ENCODE measurements at places on chromosomes 3 and 15.

GRCh38 chr3:191641789-191642188 is 180.8 kb downstream of the PYDC2 start:
- no peaks in the 10 kb centered on the region for H3K36me3 ChIP-seq
- H3K27me3 ChIP-seq, result no peaks in the 10 kb centered on the region
- no peak overlapping the region for H3K4me3 ChIP-seq
- no peaks in the 10 kb centered on the region for H3K4me1 ChIP-seq

DNA sequence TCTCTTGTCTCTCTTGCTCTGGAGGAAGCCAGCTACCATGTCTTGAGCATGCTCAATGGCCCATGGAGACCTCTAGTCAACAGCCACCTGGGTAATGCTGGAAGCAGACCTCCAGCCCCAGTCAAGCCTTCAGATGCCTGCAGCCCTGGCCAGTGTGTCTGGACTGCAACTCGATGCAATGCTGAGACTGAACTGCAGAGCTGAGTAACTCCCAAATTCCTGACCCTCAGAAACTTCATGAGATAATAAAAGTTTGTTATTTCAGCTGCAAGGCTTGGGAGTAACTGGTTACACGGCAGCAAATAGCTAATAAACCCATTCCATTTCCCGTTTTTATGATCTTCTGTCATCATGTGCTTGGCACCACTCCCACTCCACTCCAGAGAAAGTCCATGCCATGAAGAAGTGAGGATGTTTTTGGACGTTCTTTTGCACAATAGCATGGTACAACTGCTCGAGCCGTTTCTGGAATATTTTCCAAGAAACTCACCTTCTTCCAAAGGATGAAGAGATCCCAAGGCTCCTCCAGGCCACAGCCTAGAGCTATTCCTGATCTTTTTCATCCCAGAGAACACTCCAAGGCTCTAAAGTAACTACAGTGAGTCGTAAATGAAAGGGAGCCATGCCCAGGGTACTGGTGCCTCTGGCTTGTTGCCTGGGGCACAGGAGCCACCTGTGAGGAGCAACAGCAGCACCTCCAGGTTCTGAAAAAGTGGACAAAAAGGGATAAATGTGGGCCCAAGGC is 72.0 kb upstream of the KLF13 start:
- no peak overlapping the region for H3K27ac ChIP-seq
- peaks cover 6% of the 10 kb centered on the region for H3K4me1 ChIP-seq
- peak; percentile 70 for DNase-seq
- H3K36me3 ChIP-seq, result no peaks in the 10 kb centered on the region
- no peaks in the 10 kb centered on the region for H3K27me3 ChIP-seq

DNA sequence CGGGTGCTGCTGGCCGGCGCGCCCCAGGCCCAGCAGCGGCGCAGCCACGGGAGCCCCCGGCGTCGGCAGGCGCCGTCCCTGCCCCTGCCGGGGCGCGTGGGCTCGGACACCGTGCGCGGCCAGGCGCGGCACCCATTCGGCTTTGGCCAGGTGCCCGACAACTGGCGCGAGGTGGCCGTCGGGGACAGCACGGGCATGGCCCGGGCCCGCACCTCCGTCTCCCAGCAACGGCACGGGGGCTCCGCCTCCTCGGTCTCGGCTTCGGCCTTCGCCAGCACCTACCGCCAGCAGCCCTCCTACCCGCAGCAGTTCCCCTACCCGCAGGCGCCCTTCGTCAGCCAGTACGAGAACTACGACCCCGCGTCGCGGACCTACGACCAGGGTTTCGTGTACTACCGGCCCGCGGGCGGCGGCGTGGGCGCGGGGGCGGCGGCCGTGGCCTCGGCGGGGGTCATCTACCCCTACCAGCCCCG is 777 bp downstream of the LOXL1 start:
- H3K4me1 ChIP-seq, result peaks cover 4% of the 10 kb centered on the region
- H3K27ac ChIP-seq, result peak overlapping the region; percentile 97
- peak; percentile 79 for DNase-seq
- no peaks in the 10 kb centered on the region for H3K36me3 ChIP-seq

DNA sequence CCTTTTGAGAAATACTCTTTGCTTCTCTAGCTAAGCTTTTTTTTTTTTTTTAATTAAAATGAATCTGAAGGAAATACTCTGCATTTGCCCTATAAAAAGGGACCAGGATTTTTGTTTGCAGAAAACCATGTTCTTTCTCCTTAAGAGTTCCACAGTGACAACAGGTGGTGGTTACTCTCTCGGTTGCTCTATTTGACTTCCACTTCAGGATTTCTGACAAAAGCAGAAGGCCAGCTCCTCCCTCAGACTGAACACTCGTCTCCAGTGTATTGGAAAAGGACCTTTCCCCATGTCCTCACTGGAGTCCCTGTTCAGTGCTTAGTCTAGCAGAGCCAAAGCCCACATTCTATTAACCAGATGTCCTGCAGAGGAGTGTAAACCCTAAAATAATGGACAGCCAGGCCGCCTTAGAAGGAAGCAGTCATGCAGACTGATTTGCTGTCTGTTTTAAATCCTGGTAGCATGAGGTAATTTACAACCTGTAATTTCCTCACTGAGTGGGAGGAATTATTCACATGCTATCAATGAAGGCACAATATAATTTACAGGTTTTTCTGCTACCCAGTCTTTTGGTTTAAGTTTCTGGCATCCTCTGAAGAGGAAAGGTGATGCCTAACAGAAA is 599.3 kb downstream of the PYDC2 start:
- no peak overlapping the region for H3K27ac ChIP-seq
- no peaks in the 10 kb centered on the region for H3K36me3 ChIP-seq
- no peak overlapping the region for H3K4me3 ChIP-seq
- H3K27me3 ChIP-seq, result no peaks in the 10 kb centered on the region
- peaks cover 2% of the 10 kb centered on the region for H3K4me1 ChIP-seq

GRCh38 chr15:88073391-88073691 is 183.2 kb downstream of the NTRK3 start:
- no peaks in the 10 kb centered on the region for H3K27me3 ChIP-seq
- no peak for DNase-seq
- no peaks in the 10 kb centered on the region for H3K36me3 ChIP-seq
- no peak overlapping the region for H3K4me3 ChIP-seq
- no peak overlapping the region for H3K27ac ChIP-seq

DNA sequence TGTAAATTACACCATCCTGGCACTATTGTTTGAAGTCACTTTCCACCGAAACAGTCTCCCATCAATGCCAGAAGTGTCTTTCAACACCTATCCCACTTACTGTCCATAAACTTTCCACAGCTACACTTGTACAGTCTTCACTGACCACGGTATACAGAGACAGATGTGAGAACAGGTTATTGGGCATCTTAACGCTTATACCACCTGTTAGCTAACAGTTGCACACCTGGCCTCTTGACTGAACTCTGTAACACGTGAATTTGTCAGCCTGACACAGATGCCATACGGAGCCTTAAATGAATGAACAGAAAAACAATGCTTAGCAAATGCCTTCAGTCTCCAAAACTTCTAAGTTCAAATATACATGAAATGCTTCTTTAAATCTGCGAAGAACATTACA is 440.5 kb downstream of the SHQ1 start:
- DNase-seq, result no peak
- no peaks in the 10 kb centered on the region for H3K27me3 ChIP-seq
- no peak overlapping the region for H3K27ac ChIP-seq
- H3K4me1 ChIP-seq, result peaks cover 18% of the 10 kb centered on the region
- no peak overlapping the region for H3K4me3 ChIP-seq
- no peaks in the 10 kb centered on the region for H3K36me3 ChIP-seq

- no peak overlapping the region for H3K27ac ChIP-seq
- DNase-seq, result peak; percentile 52
- no peaks in the 10 kb centered on the region for H3K27me3 ChIP-seq
- H3K36me3 ChIP-seq, result no peaks in the 10 kb centered on the region
Observed at GRCh38 chr3:143529018-143529478, 319.2 kb downstream of the SLC9A9 start.

DNA sequence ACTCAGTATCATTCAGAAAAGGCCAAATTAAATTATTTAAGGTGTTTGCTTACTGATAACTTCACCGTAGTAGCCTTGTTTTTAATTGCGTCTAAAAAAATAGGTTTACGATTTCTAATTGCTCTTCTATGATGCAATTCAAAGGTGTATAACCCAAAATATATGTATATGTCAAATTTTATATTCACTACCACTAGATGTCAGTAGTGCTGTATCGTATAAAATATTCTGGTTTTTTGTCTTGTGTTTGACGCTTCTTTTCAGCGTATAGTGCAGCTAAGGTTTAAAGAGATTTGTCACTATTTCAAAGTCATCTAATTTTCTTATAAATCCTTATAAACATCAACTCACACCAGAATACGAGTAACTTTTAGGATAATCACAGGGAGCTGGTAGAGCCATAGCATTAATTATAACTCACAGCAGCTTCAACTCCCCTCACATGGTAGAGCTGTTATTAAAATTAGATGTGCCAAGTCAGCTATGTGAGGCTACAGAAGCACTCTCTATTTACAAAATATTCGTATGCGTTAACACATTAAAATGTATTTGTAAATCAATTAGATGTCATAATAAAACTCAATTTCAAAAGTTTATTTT is 3.5 kb downstream of the PFN2 start:
- peaks cover 7% of the 10 kb centered on the region for H3K4me1 ChIP-seq
- no peaks in the 10 kb centered on the region for H3K27me3 ChIP-seq
- H3K36me3 ChIP-seq, result no peaks in the 10 kb centered on the region
- H3K4me3 ChIP-seq, result no peak overlapping the region

DNA sequence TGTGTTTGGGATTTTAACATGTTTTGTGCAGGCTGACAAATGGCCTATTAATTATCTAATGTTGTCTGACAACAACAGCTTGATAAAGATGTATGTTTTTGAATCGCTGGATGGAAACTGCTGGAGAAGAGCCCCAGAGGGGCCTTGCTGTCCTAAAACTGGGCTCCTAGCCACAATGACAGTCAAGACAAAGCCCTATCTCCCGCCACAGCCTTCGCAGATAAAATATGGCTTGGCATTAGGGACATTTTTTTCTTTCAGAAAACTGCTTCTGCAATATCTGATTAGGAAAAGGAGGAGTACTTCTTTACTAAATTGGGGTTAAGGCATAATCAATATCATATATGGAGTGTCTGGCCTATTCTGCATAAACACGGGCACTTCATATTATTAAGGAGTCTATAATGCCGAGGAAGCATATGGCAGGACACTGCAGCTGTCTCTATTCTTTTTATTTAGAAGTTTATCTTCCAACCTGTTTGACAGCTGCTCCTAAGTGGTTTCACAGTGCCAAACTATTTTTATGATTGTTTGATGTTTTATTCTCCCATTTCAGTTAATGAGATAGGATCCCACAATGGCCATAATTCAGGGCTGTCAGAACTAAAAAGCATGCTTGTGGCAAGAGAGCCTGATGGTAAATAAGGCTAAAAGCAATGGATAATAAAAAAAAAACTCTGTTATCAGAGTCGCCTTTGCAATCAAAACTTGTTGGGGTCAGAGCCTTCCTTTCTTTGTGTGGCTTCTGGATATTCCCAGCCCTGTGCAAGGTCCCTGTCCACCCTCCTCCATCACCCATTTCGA is 210.1 kb downstream of the MECOM start:
- no peaks in the 10 kb centered on the region for H3K27me3 ChIP-seq
- no peak for DNase-seq
- H3K4me3 ChIP-seq, result no peak overlapping the region
- no peaks in the 10 kb centered on the region for H3K36me3 ChIP-seq
- no peak overlapping the region for H3K27ac ChIP-seq

DNA sequence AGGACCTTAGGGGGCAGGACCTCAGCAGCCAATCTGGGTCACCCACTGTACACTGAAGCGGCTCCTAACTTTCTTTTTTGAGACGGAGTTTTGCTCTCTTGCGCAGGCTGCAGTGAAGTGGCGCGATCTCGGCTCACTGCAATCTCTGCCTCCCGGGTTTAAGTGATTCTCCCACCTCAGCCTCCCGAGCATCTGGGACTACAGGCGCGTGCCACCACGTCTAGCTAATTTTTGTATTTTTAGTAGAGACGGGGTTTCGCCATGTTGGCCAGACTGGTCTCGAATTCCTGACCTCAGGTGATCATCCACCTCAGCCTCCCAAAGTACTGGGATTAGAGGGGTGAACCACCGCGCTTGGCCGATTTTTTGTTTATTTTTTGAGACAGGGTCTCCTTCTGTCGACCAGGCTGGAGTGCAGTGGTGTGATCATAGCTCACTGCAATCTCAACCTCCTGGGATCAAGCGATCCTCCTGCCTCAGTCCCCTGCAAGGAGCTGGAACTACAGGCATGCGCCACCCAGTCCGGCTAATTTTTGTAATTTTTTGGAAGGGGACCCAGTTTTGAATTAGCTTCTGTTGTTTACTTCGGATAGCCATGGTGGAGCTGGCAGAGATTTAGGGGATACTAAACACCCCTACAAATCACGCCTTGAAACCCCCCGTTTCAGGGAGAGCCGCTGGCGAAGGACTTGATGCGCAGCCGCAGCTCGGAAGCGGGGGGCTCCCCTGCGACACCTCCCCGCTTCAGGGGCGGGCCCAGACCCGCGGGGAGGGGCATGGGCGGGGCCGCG is 1.5 kb upstream of the CLK3 start:
- no peaks in the 10 kb centered on the region for H3K4me1 ChIP-seq
- H3K4me3 ChIP-seq, result peak overlapping the region; percentile 66
- peak overlapping the region; percentile 4 for H3K27ac ChIP-seq
- DNase-seq, result no peak

DNA sequence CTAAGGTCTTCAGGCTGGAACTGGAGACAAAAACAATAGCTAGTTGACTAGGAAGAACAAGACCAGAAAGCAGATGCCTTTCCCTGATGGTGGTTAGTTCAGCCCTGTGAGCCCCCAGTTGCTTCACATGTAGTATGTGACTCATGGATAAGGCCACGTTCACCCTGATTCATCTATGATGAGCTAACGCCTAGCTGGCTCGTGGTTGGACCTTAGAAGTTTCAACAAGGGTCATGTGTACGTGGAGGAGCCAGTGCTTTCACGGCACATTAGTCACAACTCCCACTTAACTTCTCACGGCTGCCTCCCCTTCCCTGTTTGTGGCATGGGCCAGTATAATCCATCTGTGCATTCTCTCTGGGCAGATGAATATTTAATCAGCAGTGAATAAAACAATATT is 20.6 kb downstream of the COL8A1 start:
- peaks cover 2% of the 10 kb centered on the region for H3K36me3 ChIP-seq
- no peaks in the 10 kb centered on the region for H3K27me3 ChIP-seq
- H3K27ac ChIP-seq, result no peak overlapping the region
- H3K4me1 ChIP-seq, result peaks cover 9% of the 10 kb centered on the region
- no peak overlapping the region for H3K4me3 ChIP-seq

GRCh38 chr3:176789281-176789705 is 408.0 kb downstream of the TBL1XR1 start:
- H3K27me3 ChIP-seq, result no peaks in the 10 kb centered on the region
- no peak overlapping the region for H3K4me3 ChIP-seq
- no peak overlapping the region for H3K27ac ChIP-seq
- H3K4me1 ChIP-seq, result peaks cover 2% of the 10 kb centered on the region

DNA sequence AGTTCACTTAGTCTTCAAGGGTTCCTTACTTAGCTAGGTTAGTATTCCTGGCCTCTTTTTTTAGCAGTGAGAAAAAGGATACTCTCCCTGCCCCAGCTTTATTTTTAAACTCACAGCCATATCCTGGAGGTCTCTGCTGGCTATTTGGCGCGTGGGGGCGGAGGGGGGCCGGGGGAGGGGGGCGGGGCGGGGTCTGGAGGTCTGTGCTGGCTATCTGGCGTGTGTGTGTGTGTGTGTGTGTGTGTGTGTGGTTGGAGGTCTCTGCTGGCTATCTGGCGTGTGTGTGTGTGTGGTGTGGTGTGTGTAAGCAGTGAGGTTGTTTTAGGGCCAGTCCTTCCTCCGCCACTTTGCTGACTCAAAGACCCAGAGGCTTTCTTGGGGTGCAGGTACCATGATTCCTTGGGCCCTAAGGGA is 579 bp upstream of the PLAAT1 start:
- no peaks in the 10 kb centered on the region for H3K4me1 ChIP-seq
- no peaks in the 10 kb centered on the region for H3K36me3 ChIP-seq
- H3K4me3 ChIP-seq, result peak overlapping the region; percentile 1
- peak overlapping the region; percentile 40 for H3K27ac ChIP-seq

Data from aorta (tissue), 5 donors.